MM.1S (cell line): ENCODE measurements at places on chromosomes 5 and 9.

- DNase-seq = no peak
These were observed 3.1 kb upstream of the AHRR start for GRCh38 chr5:318341-318897.

DNA sequence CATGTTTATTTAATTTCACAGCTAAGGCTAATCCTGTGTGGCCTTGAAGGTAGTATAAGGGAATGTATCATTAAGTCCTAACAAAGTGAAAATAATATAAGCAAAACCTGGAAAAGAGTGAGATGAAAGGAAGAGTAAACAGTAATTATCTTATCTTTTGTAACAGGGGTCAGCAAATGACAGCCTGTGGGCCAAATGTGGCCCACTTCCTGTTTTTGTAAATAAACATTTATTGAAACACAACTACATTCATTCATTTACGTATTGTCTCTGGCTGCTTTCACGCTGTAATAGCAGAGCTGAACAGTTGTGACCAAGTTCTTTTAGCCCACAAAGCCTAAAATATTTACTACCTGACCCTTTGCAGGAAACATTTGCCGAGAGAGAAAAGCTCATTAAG is 78.4 kb upstream of the HTR4 start:
- no peak for DNase-seq

DNA sequence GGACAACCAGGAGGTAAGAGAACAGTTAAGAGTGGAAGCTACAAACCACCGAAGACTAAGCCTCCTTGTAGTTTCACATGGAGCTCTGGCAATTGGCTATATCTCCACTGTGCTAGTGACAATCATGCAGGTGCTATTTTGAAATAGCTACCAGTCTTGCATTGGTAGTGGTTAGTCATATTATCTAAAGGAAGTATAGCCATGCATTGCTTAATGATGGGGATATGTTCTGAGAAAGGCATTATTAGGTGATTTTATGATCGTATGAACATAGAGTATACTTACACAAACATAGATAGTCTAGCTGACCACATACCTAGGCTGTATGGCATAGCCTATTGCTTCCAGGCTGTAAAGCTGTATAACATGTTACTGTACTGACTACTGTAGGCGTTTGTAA is 28.4 kb downstream of the HSDL2 start:
- no peak for DNase-seq

- DNase-seq = no peak
These were observed 316.0 kb upstream of the TLE4 start for GRCh38 chr9:79255651-79256260.

DNA sequence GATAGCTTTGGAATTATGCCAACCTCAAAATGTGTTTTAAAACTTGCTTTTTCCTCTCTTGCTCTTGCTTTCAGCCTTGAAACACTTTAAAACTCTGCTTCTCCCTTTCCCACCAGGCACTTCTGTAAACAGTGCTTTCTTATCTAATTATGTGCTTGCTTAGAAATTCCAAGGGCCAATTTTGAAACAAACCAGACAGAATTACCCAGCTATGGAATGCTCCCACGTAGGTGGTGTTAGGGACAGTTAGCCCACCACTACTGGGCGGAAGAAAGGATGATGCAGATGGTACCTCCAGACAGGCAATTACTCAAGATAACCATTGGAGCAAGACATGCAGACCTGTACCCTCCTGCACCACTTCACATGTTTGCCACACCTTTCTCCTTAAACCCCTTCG is 523.0 kb upstream of the PTPRD start:
- DNase-seq = no peak

GRCh38 chr5:168946363-168946762 is 354.6 kb downstream of the SLIT3 start:
- DNase-seq = no peak
